ENCODE measurements at places on chromosomes 4 and X.
A peak's percentile ranks its signal among the peaks of the same experiment; 100 is the strongest.

GRCh38 chr4:105503484-105503883, 29.6 kb upstream of the PPA2 start:
- no peak for DNase-seq

DNA sequence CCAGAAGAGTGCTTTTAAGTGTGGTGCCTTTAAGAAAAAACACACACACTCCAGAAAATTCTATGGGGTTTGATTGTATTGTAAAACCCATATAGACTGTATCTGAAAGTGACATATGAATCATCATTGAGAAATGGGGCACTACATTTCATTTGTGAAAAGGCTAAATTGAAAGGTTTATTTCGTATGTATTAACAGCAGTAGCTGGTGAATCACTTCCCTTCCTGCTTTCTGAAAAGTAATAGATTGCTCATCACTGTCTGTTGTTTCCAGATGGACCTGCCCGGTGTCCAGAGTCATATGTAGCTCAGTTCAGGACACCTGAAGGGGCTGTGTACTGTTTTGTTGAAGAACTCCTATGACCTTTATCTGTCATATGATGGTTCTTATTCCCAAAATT, 28.1 kb upstream of the HPRT1 start:
- no peak for DNase-seq

GRCh38 chr4:74109870-74110605, 11.0 kb upstream of the CXCL2 start:
- DNase-seq: no peak

GRCh38 chr4:24551492-24552289, 32.7 kb downstream of the DHX15 start:
- DNase-seq: no peak

DNA sequence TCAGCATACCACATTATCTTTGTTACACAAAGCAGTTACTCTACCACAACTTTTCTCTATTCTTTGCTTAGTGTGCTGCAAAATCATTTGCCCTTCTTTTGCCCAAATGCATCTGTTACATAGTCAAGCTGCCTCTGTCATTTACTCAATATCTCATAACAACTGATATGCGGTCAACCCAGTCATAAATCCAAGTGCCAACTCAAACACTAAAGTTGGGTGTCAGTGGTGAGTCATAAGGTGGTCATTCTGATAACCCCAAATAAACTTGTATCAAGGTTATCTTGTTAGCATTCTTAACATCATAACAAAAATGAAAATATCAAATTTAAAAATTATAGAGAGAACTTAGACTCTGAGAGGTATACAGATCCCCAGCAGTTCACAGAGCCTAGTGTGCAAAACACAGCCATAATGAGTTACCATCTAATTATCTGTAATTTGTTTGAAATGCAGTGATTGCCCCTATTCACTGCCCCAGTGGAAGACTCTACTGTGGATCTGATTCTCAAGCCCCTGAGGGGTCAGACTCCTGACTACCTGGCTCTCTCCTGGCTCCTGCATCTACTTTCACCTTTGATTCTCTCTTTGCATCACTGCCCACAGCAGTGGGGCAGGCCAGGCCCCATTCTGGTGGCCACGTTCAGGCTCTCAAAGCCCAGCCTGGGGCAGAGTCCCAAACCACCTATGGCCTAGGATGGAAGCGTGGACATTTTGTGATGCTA, 29.2 kb downstream of the TBC1D9 start:
- DNase-seq: no peak

DNA sequence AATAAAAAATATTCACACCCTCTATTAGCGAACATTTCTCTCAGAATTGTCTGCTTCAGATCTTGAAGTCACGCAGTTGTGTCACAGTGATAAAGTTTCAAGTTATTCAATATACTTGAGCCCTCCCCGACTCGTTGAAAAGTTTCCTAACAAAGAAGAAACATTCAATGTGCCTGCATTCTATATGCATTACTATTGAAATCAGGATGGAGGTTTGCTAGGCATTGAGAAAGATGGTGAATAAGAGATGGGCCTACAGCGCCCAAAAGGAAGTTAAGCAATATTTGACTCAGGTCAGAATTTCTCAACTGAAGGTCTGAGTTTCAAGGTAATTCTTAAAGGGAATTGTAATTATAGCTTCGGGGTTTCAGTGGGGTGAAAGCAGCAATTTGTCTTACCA, 6.1 kb downstream of the TCEANC start:
- DNase-seq: no peak

- no peak for DNase-seq
Observed at GRCh38 chr4:140152013-140152703, 1.8 kb downstream of the MAML3 start.

DNA sequence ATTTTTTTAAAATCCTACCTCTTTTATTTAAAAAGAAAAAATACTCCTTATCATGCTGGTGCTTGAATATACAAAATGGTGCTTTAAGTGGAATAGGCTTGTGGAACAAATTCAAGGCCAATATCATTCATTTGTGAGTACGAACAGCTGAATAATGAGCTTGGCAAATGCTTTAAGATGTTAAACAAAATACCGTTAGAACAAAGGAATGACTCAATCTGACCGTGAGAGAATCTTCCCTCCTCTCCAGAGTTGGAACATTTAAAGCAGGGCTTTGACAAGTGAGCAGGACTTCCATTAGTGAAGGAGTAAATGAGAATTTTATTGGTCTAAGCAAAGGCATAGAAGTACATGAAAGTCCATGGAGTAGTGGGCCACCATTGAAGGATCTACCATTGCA, 74.5 kb downstream of the DCLK2 start:
- no peak for DNase-seq

- DNase-seq: no peak
Observed at GRCh38 chr4:38634047-38634759, 29.8 kb upstream of the KLF3 start.

DNA sequence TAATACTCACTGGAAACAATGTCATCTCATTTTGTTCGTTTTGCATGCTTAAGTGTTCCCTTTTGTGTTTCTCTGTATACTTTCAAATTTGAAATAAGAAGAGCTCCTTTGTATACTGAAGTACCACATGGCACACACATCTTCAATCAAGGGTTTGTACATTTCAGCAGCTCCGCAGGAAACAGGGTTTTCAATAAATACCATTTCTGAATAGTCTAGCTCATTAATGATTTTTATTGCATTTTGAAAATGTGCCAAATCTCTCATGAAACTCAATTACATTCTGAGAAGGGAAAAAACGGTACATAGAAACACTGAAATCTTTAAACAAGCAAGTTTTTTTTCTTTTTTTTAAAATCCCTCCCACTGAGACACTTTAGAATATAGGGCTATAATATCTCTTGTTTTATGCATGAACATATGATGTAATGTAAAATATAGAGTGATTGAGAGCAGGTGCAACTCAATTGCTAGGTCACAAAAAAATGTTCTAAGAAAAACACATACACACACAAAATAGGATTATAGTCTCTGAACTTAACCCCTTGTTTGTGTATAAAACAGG, 914.2 kb upstream of the PCDH7 start:
- DNase-seq: no peak

GRCh38 chr4:139575072-139575471, 19.1 kb upstream of the SETD7 start:
- DNase-seq: peak; percentile 42

- no peak for DNase-seq
Observed at GRCh38 chr4:91113130-91113706, 986.0 kb downstream of the CCSER1 start.

GRCh38 chr4:142282870-142283431, 563.1 kb downstream of the INPP4B start:
- no peak for DNase-seq

- DNase-seq: no peak
Observed at GRCh38 chr4:150067859-150068258, 10.4 kb upstream of the DCLK2 start.

- DNase-seq: no peak
Observed at GRCh38 chr4:3218824-3219760, 29.9 kb upstream of the MSANTD1 start.

GRCh38 chr4:173367946-173368345, 2.8 kb upstream of the SAP30 start:
- no peak for DNase-seq

DNA sequence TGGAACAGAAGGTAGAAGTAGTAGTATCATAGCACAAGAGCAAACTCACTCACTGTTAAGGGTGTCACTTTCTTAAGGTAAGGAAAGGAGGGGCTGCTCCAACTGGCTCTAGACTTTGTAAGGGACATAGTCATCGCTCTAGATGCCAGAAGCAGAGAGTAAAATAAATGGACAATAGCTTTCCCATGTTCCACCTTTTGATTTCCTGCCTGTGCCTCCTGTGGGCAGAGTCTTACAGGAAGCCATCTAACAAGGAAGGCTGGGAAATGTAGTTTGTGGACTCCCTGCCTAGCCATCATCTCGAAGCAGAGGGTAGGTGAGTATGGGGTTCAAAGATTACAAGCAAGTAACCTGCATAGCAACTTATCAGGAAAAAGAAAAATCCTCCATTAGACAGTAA, 1.7 kb upstream of the METTL14 start:
- DNase-seq: no peak

DNA sequence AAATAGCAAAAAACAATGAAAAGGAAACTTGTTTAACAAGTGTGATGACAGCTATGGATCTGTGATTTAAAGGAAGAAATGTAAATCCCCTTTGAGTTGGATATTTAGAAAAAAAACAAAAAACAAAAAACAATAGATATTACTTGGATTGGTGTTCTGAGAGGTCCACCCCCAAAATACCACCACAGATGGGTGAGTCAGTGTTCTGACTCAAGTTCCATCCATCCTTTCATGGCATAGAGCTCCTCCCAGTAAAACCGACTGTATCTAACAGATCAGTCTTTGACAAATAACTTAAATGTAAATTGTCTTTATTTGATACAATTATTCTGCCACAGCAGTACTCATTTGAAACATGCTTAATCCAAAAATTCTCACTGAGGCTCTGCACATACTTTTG, 27.4 kb downstream of the TMPRSS11B start:
- DNase-seq: no peak

DNA sequence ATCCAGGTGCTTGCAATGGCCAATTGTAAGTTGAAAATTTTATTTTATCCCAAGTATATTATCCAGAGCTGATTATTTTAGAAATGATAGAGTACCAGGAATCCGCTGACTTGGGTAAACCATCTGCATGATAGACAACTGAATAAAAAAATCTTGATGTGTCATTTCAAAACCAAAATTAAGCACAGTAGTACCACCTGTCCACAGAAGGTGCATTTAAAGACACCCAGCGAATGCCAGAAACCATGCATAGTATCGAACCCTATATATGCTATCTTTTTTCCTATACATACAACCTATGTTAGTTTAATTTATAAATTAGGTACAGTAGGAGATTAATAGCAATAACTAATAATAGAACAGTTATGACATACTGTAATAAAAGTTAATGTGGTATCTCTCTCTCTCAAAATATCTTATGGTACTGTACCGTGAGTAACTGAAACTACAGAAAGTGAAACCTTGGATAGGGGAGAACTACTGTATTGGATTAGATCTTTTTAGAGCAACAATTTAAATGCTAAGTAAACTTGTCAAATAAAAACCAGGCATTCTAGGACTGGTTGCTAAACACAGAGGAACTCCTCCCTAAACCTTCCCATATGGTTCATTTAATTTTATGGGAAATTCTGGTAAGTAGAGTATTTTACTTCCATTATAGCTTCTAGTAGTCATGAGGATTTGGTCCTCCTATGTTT, 6.2 kb downstream of the NEIL3 start:
- DNase-seq: no peak

GRCh38 chr4:9964879-9965278, 56.4 kb downstream of the SLC2A9 start:
- DNase-seq: no peak

GRCh38 chr4:155388162-155388561, 11.4 kb upstream of the MAP9 start:
- no peak for DNase-seq

DNA sequence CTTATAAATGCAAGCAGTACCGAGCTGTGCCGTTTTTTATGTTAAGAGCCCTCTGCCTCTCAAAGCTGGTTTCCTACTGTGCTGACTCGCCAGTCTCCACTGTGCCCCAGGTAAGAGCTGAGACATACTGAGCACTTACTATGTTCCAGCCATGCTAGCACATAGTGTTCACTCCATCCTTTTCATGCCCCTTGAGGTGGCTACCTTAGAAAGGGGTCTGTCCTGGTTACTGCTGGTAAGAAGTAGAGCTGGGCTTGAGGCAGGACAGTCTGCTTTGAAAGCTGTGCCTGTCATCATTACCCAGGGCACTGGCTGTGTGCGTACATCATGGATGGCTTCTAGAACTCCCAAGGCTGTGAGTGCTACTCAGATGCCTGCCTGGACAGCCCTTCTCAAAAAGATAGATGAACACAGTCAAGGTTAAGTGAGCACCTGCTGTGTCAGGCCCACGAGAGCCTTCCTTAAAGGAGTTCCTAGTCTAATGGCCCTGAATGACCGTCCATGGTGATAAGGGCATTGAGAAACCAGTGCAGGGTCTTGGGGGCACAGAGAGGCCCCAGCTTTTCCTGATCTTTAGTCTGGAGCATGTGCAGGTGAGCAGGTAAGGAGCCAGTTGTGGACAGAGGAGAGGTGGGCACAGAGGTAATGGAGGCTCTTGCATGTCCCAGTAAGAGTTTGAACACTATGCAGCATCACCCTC, 1.6 kb downstream of the STK32B start:
- DNase-seq: no peak

- DNase-seq: no peak
Observed at GRCh38 chr4:123674762-123675465, 278.3 kb downstream of the SPRY1 start.

DNA sequence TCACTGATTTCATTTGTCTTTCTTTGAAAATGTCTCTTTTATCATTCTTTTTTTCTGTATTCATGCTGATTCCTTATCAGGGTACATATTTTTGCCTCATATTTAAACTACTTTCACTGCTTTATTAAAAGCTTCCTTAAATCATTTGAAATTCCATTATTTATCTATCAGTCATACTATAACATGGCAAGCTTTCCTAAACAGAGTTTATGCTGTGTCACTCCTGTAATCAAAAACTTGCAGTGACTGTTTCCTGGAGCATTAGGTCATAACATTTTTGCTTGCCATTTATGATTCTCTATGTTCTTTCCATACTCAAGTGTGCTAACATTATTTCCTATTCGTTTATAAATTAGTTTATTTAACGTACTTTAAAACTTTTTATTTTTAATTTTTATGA, 203.7 kb downstream of the BMPR1B start:
- DNase-seq: no peak

DNA sequence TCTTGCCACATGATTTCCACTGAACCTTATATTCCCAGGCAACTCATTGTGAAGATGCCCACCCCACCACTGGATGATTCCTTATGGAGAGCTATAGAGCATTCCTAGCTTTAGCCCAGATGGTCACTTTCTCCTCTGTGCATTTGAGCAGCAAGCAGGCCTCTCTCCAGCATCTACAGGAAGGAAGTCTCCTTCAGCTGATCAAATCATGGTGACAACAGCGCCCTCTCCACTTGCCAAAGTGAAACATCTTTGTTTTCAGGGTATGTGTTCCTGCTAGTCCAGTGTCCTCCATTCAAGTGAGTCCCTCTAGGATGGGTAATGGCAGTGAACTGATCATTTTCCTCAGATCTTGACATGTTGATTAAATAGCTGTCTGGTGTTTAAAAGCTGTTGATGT, 10.9 kb upstream of the SYTL5 start:
- no peak for DNase-seq

Measured in NCI-H187 treated with DMSO at 0.1 percent for 48 hours (cell line).